Heart left ventricle (tissue), 16 donors: ENCODE measurements at places on chromosomes 16 and 17.
A peak's percentile ranks its signal among the peaks of the same experiment; 100 is the strongest.

DNA sequence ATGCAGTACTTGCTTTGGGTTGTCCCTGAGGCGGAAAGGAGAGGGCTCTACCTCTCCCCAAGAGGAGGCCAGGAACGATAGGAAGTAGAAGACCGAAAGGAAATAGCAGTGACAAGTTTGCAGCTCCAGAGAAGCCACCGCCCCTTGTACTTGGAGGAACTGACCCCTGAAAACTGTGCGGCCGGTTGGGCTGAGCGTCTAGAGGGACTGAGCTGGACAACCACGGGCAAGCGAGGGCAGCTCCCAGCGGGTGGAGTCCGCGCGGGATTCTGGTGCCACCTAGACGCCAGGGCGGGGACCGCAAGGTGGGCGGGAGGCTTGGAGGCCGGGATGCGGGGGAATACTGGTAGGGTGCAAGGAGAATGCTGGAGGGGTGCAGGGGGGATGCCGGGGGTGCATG, 1.3 kb upstream of the SLC6A4 start:
- peak; percentile 37 for DNase-seq

DNA sequence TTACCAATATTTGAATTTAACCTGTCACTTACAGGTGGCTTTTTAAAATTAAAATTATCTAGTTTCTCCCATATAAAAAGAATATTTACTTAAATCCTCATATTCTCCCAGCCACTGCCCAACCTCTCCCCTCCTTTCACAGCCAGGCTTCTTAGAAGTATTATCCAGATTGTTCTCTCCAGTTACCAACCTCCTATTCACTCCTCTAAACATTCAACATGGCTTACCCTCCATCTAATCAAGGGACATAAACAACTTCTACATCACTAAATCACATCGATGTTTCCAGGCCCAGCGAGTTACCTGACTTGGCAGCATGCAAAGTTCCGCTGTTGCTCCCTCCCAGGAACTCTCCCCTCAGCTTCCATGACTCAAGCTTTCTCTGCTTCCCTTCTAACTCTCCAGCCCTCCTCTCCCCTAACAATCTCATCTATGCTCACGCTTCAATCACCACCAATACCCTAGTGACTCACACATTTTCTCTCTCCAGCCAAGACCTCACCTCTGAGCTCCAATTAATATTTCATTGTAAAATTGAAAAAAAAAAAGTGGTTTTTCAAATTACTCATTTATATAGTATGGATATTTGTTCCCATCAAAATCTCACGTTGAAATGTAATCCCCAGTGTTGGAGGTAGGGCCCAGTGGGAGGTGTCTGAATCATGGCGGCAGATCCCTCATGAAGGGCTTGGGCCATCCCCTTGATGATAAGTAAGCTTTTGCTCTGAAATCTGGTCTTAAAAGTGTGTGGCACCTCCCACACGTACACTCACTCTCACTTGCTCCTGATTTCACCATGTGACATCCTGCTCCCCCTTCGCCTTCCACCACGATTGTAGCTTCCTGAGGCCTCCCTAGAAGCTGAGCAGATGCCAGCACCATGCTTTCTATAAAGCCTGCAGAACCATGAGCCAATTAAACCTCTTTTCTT, 88.5 kb downstream of the HELZ start:
- DNase-seq: peak; percentile 13

GRCh38 chr17:10870336-10871050, 32.6 kb upstream of the PIRT start:
- DNase-seq: no peak

- DNase-seq: no peak
Observed at GRCh38 chr17:20046629-20047028, 37.5 kb downstream of the SPECC1 start.

DNA sequence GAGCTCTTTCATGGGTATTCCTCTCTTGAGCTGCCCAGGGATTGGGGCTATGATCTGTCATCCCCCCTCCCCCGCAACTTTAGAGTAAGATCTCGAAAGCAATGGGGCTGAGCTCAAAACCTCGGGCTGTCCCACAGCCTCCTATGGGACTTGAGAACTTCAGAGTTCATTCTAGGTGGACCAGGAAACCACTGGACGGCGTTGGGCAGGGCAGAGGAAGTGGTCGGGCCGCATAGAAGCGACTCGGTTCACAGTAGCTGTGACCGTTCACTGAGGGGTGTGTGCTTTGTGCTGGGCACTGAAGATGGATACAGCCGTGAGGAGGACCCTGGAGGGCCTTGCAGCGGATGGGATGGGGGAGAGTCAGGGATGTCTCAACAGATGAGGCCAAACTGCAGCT, 292.0 kb downstream of the CPPED1 start:
- DNase-seq: no peak

DNA sequence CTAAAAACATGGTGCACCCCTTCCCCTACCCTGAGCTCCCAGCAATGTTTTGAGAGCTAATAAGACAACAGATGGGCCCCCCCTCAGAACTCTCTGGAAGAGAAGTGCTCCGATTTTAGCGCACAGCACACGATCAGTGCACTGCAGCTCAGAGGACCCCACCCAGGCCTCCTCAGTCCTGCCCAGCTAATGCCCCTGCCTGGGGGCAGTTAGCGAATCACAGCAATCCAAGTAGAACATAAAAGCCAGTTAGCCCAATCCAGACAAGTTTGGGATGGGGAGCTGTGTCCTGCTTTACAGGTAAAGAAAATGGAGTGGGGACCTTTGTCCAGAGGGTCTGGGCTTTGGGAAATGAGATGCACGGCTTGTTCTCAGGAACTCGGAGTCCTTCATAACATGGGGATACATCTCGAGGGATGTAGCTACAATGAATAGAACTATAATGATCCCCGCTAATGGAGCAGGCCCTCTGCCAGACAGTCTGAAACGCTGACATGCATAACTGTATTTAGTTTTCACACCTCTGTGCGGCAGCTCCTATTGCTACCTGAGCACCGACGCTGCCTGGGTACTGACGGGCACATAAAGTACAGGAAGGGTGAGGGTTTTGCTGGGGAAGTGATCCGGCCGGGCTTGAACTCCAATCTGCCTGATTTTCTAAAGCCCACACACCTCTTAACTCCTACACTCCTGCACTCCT, 29.7 kb upstream of the CDC42EP4 start:
- DNase-seq: no peak

GRCh38 chr16:48432136-48432535, 46.9 kb upstream of the SIAH1 start:
- no peak for DNase-seq

DNA sequence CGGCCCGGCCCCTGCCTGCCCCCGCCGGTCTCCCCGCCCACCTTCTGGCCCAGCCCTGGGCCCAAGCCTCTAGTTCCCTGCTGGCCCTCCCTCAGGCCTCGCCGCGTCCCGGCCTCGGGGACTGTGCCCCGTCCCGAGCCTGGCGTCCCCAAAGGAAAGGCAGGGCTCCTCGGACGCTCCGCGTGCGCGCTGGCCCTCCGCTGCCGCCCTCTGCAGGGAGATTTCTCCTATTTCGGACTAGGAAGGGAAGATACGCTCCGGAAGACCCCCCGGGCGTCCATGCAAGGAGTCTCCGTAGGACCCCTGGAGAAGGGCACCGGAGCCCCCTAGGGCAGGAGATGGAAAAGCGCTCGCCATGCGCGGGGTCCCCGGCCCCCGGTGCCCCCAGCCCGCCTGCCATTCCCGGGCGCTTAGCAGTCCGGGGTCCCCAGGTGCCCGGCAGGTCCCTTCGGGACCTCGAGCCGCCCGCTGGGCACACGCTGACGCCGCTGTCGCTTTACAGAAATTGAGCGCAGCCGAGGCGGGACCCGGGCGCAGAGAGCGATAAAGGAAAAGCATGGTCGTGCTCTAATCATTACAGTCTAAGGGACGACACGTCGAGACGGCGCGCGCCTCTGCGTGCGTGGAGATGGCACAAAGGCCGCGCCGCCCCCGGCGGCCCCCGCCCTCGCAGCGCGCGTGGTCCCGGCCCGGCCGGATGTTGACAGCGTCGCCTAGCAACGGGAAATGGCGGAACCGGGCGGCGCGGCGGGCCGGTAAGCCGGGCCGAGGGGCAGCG, at the start of gene CCDC40:
Gene CCDC40 (plus strand): TSS at position 706 of the 778 bp plus-strand sequence. CDS start 21 bp downstream, at position 727.
- peak; percentile 92 for DNase-seq

- no peak for DNase-seq
Observed at GRCh38 chr16:53528797-53529196, 25.8 kb upstream of the AKTIP start.

- DNase-seq: no peak
Observed at GRCh38 chr16:31185339-31185738, 5.4 kb downstream of the FUS start.

- no peak for DNase-seq
Observed at GRCh38 chr16:48426244-48427141, 41.3 kb upstream of the SIAH1 start.

DNA sequence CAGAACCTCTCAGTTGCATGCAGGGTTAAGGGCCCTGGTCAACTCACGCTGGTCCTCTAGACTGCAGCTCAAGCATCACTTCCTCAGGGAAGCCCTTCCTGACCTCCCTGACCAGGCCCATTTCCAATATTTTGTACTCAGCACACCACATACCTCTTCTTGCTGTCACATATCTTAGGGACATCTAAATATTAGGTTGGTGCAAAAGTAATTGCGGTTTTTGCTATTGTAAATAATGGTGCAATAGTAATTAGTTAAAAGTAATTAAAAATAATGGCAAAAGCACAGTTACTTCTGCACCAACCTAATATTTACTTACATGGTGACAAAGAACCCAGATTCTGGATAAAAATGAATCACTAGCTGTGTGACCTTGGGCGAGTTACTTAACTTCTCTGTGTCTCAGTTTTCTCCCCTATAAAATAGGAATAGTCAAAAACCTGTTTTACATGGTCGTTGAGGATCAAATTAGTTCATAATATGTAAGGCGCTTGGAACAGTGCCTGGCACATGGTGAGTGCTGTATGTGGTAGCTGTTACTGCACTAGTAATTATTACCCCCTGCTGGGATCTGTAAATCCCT, 177.4 kb downstream of the PRKCB start:
- no peak for DNase-seq

DNA sequence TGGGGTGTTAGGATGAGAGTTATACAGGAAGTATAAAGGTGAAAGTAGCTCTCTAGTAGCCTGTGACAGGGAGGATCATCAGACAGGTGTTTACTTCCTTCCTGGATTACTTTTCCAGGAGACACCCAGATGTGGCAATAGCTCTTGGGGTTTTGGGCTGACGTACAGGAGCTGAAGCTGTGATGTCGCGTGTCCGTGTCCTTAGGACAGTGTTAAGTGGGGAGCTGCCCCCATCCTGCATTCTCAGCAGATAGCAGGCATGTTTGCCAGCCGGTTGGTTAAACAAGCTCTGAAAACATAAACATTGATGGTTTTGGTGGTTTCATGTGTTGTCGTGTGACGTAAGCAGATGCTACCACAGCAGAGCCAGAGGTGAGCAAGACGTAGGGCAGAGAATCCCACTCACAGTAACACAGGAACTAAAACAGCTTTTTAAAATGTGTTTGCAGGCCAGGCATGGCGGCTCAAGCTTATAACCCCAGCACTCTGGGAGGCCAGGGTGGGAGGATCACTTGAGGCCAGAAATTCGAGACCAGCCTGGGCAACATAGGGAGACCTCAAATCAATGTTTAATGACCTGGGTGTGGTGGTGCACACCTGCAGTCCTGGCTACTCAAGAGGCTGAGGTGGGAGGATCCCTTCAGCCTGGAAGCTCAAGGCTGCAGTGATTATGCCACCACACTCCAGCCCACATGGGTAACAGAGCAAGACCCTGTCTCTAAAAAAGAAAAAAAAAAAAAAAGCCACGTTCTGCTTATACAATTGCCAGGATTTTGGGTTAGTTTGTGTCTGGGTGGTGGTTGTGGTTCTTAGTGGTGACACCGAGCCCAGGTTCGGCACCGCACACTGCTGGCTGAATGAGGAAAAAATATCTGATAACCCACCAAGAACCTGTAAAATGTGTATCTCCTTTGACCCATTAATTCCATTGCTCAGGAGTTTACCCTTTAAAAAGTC, 18.2 kb upstream of the IL17C start:
- no peak for DNase-seq

- DNase-seq: no peak
Observed at GRCh38 chr16:53911513-53911912, 207.6 kb downstream of the FTO start.

- DNase-seq: no peak
Observed at GRCh38 chr17:49890852-49891251, 43.0 kb upstream of the TAC4 start.

GRCh38 chr17:82118815-82119380, 20.9 kb upstream of the FASN start:
- DNase-seq: no peak

DNA sequence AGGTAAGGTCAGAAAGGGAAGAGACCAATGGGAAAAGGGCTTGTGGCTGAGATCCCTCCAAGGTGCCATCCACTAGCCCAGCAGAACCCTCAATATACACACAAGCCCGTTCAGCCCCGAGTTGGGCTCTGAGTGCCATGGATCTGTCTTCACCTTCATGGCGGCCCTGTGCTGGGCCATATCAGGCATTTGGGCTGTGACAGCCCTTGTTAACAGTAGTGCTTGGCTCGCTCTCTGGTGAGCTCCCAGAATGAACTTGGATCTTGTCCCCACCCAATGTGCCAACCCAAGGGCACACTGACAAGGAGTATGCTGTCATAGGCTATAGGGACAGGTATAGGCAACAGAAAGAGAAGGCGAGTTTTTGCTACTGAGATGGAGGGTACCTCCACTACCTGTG, 182.7 kb downstream of the ZFHX3 start:
- DNase-seq: no peak

DNA sequence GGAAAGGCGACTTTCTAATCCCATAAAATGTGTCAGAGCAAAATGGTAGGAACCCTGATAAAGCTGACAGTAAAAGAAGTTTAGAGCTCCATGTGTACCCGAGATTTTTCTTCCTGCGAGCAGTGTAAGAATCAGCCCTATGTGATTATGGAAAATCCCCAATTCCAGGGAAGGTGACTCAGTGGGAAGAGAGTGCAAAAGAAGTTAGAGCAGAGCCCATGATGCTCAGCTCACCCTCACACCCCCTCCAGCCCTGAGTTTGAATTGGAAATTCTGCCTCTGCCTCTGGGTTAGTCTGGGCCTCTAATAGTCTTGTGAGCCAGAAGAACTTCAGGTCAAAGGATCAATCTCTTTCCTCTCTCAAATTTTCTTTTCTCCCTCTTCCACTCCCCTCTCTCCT, 12.5 kb downstream of the C17orf78 start:
- no peak for DNase-seq

GRCh38 chr17:58302919-58303585, 22.3 kb upstream of the MPO start:
- no peak for DNase-seq
